ENCODE measurements at places on chromosomes 11 and 22.

DNA sequence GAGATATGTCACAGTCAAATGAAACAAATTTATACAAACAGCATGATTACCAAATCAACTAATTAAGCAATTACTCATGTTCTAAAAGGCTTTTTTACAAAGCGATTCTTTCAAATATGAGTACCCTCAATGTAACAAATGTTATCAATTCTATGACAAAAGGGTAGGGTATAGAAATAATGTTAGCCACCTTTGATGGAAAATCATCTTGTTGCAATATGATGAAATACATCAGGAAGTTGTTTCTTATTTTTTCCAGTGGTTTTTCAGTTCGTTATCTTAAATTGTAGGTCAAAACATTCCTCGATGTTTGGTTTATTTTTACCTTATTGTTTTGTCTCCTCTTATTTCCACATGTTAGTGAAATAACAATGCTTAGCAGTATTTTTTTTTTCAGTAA is 6.5 kb downstream of the ARHGEF12 start:
- no peak for DNase-seq

DNA sequence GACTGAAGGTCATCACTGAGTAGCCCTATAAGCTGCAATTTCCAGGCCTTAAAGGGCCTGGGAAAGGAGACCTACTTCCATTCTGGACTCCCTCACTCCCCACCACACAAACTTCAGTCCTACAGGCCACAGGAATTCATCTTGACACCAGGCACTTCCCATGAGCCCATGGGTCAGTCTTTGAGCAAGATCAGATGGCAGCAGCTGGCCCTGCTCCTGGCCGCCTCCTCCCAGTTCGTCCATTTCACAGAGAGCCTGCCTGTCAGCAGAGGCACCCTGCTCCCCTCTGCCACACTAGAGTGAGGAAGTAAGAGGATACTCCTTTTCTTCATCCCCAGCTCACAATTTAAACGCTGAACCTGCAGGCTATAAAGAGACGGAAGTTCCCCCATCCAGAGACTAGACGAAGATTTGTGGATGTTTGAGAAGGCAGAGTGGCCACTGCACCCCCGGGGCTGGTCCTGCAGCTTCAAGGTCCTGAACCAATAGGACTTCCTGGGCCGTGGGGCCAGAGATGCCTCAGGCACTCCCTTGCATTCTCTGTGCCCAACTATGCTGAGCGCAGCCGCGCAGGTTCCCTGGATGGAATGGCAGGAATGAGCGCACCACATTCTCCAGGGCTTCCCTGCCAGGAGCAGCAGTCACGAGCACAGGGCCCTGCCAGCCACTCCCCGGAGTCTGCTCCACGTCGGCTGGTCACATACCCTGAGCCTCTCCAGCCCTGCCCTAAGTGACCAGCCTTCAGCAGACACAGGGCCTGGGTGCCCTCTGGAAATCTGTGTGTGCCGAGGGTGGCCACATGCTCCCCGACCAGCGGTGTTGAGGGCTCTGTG is 33.5 kb upstream of the BID start:
- DNase-seq, result no peak

GRCh38 chr11:20042045-20042639 is 118.1 kb downstream of the DBX1 start:
- DNase-seq, result no peak

DNA sequence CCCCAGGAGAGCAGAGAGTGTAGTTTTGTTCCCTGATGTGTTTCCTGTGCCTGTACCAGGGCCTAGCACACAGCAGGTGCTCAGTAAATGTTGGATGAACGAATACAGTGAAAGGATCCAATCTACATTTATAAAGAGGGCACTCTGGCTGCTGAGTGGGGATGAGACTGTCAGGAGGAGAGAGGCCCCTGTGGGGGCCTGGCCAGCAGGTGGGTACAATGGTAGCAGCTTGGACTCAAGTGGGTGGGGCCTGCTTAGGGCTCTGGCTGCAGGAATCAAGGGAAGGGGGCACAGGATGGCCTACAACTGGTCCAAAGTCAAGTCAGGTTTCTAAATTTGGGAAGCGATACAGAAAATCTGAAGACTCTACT is 156.6 kb upstream of the GRK3 start:
- no peak for DNase-seq

DNA sequence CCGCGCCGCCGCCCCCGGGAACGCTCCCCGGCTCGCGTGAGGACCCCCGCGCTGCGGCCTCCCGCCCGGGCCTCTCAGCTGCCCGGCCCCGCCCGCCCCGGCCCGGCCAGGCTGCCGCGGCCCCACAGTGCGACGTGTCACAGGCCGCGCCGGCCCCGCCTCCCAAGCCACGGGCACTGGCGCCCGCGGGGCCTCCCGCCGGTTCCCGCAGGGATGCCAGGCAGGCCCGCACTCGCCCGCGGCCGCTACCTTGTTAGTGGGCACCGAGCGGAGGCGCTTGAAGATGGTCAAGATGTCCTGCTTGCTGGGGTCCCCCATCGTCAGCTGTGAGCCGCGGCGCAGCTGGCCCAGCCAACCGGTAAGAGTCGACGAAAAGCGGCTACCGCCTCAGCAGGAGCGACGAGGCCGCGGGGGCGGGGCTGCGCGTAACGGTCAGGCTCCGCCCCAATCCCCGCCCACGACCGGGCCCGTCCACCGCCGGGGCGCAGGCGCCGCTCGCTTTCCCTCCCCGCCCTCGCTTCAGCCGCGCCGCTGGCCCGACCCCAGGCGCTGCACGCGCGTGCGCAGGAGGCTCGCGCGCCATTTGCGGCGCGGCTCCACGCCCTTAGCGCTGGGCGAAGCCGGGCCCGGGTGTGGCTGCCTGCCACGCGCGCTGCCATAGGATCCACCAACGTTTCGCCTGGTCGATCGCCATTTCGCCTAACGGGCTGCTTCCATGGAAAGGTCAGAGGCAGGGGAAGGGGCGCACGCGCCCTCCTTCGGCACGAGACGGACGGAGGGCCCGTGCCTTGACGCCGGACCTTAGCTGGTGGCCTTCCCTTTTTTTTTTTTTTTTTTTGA is at the start of gene ARFGAP3:
ARFGAP3 (minus strand) TSS at position 409 of the 840 bp plus-strand sequence; CDS start at position 318, 91 bp downstream.
- DNase-seq, result peak; percentile 96

DNA sequence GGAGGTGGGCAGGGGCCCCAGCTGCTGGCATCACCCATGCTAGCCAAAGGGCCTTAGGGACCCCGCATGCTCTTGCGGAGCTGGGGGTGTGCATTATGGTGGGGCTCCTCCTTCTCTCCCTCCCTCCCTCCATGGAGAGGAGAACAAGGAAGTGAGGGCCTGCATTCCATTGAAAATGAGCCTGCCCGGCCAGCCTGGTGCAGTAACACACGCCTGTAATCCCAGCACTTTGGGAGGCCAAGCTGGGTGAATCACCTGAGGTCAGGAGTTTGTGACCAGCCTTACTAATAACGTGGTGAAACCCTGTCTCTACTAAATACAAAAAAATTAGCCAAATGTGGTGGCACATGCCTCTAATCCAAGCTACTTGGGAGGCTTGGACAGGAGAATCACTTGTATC is 22.4 kb downstream of the SNAP29 start:
- no peak for DNase-seq

DNA sequence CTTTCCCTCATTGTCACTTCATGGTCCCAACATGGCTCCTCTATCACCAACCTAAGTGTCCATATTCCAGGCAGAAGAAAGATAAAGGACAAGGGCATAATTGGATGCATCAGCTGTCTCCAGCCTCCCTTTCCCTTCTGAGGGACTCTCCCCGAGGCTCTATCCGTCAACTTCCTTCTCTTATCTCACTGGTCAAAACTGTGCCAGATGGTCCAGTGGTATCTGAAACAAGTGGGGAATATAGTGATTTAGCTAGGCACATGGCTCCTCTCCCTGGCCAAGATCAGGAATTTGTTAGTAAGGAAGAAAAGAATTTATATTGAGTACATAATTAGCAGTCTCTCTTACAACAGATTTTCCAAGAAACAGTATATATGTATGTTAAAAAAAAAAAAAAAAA is 12.6 kb upstream of the SPON1 start:
- no peak for DNase-seq

DNA sequence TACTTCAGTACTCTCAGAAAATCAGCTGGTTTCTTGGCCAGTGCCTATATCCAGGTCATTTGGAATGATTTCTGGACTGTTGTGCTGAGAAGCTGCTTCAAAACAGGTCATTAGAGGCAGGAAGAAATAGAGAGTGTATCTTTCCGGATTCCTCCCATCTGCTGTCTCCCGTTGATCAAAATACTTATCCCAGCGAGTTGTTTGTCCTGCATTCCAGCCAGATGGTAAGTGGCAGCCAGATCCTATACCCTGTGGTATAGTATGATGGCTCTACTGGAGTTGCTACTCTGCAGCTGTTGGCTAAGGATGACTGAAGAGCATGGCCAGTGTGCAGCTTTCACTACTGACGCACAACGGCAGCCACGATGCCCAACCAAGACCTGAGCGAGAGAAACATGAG is 560.9 kb upstream of the ANO5 start:
- DNase-seq, result no peak

DNA sequence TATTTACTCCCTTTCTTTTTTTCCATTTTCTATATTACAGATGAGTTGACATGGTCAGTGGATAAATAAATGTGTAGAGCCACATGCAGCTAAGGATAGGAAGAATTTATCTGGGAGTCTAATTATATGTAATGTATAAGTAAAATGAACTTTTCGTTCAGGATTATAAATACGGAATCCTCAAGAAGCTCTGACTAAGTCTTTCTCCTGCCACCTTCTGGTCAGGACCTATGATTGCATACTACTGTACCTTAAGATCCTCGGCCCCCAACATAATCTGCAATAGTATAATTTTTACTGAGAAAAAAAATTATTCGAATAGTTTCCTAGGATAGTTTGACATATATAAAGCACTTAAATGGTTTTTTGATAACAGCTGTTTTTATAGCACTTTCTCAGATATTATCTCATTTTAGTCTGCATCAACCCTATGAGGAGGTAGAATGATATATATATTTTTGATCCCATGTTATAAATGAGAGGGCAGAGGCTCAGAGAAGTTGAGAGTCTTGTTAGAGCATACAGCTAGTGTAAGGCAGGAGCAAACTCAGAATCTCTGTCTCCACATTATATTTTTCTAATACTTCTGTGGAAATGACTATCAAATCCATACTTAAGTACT is 36.1 kb downstream of the CCDC90B start:
- DNase-seq, result no peak

- DNase-seq, result no peak
These were observed 488.2 kb upstream of the API5 start for GRCh38 chr11:42823546-42823945.

Measured in ecto neural progenitor cell (in vitro differentiated cells).